T-helper 2 cell (primary cell): ENCODE measurements at places on chromosomes 3 and 15.

- no peak for DNase-seq
These were observed 16.7 kb downstream of the KAT2B start for GRCh38 chr3:20056725-20057611.

DNA sequence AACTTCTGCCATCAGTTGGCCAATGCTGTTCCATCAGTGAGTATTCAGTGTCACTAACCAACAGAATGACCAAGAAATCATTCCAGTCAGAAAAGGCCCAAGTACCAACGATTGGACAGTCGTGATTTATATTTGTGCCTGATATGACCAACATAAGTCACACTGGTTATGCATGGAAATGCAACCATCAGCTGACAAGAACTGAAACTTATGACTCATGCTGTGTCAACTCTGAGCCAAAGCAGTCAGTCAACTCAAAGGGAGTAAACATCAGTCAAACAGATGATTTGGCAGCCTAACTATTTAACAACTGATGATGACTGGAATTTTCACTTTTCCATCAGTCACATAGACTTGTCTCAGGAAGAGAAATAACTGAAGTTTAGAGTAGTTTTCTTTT lies 142.4 kb downstream of the ANXA2 start:
- DNase-seq, result no peak

GRCh38 chr15:27787931-27788330 lies 311.2 kb downstream of the OCA2 start:
- no peak for DNase-seq

DNA sequence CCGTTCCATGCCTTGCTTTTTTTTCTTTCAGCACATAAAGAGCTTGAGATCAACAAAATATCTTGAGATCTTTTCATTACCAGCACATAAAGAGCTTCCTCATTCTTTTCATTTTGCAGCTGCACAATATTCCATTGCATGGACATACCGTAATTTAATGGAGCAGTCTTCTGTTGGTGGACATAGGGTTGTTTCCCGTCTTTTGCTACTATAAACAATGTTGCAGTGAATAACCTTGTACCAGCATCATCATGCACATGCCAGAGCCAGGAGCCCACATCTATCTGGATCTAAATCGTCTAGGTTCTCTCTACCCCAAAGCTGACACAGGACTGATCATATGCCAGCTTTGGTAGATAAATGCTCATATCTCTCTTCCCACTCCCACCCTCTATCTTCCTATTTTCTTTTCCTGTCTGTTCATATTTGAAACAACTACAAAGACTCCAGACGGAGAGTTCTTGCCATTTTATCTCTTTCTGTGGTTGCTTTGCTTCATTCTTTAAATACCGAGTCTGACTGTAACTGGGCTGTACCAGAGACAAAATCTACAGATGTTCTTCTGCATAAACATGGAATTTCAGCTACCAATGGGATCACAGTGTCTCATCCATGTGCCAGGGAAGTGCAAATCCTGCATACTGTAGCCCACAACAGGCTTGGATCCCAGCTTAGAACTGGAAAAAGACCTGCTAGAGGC lies 47.1 kb upstream of the AKAP13 start:
- DNase-seq, result no peak

DNA sequence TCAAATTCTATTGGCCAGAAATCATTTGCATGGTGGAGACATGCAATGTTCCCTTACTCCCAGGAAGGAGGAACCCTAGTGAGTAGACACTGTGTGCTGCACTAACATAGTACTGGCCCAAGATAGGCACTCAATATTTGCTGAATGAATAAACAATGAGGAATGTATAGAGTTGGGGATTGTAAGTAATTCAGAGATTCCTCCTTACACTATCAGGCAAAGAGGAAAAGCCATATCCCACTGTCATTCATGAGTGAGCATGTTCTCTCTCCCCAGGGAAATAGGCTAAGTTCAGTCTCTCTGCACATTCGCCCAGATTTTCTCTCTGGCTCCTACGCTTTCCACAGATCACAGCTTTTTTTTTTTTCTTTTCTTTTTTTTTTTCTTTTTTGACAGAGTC lies 154.9 kb upstream of the WNT5A start:
- no peak for DNase-seq

DNA sequence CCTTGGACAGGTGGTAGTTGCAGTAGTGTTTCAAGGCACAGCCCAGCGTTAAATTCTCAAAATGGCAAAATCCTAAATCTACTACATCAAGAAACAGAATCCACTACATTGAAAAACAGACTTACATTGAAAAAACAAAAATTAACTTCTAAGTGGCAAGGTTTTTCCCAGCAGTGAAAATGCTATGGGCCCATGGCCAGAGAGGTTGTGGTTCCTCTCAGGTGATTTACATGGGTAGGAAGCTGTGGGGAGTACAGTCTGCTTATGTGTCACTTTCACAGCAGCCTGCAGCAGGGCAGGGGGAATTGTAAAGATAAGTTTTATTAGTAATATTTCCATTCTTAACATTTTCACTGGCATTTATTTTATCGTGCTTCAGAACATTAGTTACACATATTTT lies 24.9 kb downstream of the TTC14 start:
- no peak for DNase-seq

DNA sequence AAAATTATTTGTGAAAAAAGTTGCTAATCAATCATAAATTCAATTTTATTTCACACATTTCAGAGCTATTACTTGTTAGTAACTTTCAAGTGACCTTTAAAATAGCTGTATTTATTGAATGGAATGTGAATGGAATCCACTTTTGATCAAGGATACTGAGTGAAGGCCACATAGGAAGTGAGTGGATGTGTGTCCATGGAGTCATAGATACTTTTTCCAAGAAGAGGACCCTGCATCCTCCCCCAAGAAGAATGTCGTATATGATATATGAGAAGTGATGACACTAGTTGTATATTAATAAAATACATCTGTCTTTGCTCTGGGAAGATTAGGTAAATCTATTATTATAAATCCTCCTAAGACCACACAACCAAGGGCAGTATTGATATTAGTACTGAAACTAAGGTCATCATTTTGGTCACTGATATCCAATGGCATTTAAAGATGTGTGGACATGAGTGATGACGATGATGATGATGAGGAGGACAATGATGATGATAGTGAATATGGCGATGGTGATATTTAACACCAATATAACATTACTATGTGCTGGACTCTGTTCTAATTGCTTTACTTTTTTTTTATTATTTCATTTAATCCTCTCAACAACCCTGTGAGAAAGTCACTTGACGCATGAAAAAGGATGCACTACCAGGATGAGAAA lies 493.0 kb upstream of the NR2F2 start:
- DNase-seq, result no peak

GRCh38 chr15:52382647-52383046 lies 87.0 kb upstream of the MYO5C start:
- DNase-seq, result no peak

DNA sequence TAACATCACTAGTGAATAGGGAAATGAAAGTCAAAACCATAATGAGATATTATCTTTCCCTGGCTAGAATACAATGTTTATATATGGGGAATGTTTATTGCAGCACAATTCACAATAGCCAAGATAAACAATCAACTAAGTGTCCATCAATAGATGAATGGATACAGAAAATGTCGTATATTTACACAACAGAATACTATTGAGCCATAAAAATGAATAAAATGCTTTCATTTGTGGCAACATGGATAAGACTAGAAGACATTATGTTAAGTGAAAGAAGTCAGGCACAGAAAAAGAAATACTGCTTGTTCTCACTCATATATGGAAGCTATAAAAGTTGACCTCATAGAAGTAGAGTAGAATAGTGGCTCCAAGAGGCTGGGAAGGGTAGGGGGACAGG lies 65.2 kb downstream of the SLC9C1 start:
- DNase-seq, result no peak

DNA sequence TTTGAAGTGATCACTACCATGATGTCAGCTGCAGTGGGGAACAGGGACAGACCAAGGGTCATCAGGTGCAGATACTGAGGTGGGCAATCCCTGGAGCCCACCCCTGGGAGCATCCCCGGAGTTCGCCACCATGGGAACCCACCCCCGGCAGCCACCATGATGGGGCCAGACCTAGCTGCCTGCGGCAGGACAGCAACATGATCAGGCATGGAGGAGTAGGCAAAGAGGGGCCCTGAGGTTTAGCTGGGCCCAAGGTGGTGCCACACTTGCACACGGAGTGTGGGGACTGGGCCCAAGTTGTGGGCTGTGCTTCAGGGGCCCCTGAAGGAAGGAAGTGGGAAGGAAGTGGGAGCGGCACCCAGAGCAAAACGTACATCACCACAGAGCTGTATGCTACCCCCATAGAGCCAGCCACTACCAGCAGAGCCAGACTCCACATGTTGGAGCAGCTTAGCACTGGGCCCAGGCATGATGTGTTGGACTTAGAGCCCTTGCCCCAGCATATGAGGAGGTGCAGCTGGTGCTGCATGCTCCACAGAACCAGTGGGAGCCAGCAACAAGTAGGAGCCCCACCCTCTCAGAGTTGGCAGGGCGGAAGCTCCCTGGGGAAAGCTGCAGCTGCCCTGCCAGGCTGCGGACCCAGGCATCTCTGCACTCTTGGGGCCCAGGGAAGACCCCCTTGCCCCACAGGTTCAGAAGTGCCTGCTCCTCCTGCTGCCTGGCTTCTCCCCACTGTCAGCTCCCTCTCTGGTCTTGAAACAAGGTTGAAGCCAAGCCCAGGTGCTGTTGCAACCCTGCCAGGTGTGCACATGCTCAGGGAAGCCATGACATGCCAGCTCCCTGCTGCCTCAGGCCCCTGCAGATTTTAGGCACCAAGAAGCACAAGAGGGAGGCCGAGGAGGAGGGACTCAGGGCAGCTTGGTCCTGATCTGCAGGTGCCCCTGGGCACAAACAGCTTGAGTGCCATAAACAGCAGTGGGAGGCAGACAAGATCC lies 515.3 kb downstream of the ZBBX start:
- no peak for DNase-seq

DNA sequence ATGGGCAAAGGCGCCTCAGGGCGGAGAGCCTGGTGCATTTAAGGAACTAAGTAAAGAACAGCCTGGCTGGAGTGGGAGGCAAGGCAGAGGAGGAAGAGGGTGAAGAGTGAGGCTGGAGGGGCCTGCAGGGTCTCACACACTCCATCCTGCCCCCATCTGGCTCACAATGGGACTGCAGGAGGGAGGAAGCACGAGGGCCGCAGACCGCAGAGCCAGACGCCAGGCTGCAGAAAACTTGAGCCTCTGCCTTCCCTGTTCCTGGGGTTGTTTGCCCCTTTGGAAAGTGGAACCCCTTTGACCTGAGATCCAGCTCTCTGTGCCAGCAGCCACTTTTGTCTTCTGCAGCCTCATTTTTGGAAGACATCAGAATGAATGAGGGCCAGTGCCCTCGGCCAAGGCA lies 138.0 kb downstream of the SRGAP3 start:
- no peak for DNase-seq

DNA sequence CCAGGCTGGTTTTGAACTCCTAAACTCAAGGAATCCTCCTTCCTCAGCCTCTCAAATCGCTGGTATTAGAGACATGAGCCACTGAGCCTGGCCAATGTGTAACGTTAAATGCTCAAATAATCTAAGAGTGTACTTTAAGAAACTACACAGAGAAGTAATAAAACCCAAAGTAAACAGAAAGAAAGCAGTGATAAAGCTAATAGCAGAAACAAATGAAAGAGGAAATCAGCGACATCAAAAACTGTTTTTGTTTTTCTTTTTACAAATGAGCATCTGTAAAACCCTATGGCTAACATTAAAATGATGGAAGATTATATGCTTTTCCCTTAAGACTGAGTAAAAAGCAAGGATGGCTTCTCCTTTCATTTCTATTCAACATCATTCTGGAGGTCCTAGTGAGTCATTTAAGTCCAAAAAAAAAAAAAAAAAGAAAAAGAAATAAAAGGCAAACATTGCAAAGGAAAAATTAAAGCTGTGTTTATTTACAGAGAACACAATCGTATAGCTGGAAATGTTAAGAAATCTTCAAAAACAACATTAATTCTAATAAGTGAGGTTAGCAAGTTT lies 36.8 kb upstream of the FNDC3B start:
- no peak for DNase-seq

- DNase-seq, result no peak
These were observed 65.2 kb downstream of the GABRG3 start for GRCh38 chr15:27036210-27036609.

DNA sequence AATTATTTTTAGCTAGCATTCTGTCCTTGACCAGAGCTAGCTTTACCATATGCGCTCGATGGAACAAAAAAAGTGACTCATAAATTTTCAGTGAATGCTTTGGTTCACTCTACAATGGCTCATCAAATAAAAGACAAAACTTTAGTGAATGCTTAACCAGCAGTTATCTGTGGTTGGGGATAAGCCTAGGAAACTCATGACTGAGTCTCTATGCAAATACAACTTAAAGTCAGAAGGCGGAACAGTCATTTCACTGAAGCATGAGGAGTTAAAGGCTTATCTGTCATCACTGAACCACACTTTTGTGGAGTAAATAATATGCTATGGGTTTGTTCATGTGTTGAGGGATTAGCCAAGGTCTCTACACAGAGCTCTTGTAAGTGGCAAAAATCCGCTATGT lies 308.4 kb downstream of the SQOR start:
- DNase-seq, result no peak

DNA sequence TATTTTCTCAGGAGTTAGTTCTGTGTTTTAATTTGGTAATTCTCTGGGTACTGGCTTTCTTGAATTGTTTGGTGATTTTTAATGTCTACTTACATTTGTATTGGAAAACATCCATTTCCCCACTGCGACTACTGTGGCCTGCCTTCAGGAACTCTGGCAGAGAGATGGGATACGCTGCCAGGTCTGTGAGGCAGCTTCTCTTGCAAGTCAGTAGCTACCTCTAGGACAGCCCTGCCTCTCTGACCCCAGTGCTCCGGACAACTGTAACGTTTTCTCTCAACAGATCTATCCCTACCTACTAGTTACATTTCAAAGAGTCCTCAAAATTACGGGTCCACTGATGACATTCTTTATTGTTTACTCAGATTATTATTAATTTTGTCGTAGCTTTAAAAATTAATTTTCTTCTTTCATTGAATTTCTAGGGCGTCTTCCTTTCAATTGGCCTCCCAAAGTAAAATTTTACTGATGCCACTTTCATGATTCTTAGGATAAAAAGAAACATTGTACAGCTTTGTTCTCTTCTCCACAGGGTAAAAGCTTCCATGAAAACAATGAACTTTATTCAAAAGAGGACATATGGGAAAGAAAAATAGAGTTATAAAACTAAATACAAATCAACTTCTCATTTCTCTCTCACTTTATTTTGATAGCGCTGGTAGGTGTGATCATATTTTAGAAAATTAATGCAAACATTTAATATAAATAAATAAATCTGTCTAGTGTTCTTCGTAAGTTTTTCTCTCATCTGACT lies 123.2 kb upstream of the GOLGA8J start:
- no peak for DNase-seq
